ENCODE measurements at places on chromosomes 2 and 18.

- no peak for DNase-seq
Measured at GRCh38 chr18:24427484-24427883, 1.0 kb downstream of the IMPACT start.

- no peak for DNase-seq
Measured at GRCh38 chr2:71944183-71944550, 203.5 kb downstream of the CYP26B1 start.

GRCh38 chr18:29104227-29104626 lies 927.3 kb upstream of the CDH2 start:
- DNase-seq, result no peak

DNA sequence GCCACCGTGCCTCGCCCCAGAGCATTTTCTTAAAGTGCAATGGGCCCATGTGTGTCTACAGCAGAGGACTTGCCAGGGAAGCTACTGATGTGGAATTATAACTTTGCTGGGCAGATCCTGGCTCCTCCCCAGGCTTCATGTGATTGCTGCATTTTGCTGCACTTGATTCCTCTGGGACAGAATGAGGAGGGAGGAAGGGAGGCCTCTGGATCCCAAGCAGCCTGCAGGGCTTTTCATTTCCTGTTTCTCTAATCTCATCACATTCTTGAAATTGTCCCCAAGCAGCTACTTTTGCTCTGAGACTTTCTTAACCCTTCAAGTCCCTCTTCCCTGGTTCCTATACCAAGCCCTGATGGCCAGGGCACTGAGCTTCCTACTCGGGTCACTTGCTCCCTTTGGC lies 134.4 kb upstream of the SEC11C start:
- no peak for DNase-seq

GRCh38 chr2:226865273-226865672 lies 29.4 kb downstream of the RHBDD1 start:
- no peak for DNase-seq

GRCh38 chr2:179226203-179226960 lies 38.2 kb downstream of the SESTD1 start:
- DNase-seq, result no peak

- no peak for DNase-seq
Measured at GRCh38 chr18:53472546-53472945, 751.9 kb downstream of the MBD2 start.

DNA sequence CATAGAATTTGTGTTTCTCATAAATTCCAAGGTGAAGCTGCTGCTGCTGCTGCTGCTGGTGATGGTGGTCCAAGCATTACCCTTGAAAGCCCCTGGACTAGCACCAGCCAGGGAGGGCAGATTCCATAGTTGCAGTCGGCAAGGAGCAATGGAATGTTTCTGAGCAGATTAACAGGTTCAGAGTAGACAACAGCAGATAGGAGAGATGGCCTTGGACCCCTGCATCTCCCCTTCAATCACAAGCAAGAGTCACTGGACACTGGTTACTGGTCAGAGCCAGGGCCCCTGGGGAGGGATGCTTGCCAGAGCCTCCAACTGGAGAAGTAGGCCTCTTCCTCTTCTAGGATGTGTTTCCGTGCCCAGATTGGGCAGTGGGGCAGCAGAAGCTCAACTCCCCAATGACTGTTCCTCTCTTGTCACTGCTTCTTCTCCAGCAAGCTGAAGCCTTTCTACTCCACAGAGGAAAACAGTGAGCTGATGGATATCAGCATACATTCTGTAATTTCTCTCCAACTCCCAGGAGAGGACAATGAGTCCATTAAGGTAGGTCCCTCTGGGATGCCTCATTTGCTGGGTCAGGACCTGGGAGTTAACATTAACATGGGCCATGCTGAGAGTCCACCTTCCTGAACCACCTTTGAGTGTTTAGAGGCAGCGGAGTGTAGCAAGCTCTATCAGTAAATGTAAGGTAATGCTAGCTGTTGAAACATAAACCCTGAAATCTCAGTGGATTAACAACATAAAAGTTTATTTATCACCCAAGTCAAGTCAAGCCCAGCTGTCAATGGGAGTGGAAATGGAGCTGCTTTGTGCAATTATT lies 35.3 kb downstream of the MROH2A start:
- no peak for DNase-seq

- DNase-seq, result no peak
Measured at GRCh38 chr2:31327505-31327904, 87.0 kb downstream of the XDH start.

DNA sequence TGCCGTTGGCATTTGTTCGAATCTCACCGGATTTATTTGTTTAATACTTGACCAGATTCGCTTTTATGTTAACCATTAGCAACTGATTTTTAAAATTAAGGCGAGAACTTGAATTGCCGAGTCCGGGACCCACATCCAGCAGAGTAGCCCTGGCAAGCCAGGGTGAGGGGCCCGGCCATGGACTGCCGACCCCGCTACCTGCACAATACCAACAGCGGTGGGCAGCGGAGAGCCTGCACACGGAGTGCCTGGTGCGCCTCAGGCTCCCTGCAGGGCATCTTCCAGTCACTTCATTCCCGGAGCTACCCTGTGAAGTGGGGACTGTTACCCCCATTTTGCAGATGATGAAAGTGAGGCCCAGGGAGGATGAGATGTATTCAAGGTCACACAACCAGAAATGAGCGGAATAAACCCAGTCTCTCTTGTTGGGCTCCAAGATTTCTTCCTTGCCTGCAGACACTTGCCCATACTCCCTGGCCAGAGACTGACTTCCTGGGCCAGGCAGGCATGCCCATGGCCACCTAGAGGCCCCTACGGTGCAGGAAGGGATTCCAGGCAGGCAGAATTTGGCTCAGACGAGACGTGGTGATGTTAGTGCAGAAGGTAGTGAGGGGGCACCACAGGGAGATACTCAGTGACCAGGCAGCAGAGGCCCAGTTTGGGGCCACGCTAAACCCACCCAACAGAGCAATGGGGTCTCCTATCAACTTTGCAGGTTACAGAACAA lies 2.9 kb downstream of the FBLN7 start:
- no peak for DNase-seq

DNA sequence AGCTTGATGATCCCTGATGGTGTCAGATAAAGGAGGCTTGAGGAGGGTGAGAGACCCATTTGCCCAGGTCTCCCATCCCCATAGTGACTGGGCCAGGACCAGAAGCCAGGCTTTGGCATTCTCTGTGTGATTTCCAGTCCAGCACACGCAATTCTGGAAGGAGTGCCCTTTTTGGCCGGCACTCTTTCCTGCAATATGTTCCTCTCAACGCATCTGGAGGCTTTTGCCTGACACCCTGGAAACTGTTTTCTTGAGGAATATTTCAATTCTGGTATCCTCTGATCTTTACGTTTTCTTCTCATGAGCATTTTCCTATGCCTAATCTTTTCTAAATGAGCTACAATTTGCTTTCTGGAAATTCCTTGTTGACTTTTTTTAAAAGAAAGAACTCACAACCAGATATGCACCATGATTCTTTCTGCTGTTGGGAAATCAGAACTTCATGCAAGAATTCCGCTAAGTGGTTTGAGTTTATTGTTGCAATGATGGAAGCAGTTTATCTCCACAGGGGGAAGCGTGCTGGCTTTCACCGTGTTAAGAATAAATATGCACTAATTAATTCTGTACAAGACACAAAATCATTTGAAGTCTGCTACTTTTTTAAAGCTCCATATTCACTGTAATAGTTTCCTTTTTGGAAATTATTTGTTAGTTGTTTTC lies 143.7 kb downstream of the NAPG start:
- no peak for DNase-seq

GRCh38 chr2:174395284-174395968 lies at the start of gene SCRN3:
Gene SCRN3, plus strand, starts transcription at chr2:174395730. Its CDS starts 2,554 bp downstream, at chr2:174398284.
- DNase-seq, result peak; percentile 63

DNA sequence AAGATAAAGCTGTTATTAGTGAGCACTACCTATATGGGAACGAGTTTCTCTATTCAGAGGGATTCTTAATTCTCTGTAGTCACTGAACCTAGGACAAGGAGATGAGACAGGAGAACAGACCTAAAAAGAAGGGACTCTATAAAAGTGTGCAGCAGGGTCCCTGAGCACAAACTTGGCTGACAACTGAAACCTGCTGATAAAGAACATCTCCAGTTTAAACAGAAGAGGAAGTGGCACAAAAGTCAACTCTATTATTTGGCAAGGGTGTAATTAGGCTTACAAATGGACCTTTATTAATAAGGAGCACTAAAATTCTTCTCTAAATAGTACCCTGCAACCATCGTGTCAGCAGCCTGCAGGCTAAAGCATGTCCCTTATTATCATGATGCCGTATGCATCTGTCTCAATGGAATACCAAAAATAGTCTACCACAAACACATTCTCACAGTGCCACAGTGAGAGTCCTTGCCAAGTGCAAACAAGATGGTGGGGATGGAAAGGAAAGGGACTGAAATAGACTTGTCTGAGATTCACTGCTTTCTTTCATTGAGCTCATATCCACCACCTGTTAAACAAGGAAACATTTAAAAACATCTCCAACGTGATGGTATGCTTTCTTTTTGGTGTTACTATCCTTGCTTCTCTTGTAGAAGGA lies 260.2 kb downstream of the INSIG2 start:
- DNase-seq, result no peak

DNA sequence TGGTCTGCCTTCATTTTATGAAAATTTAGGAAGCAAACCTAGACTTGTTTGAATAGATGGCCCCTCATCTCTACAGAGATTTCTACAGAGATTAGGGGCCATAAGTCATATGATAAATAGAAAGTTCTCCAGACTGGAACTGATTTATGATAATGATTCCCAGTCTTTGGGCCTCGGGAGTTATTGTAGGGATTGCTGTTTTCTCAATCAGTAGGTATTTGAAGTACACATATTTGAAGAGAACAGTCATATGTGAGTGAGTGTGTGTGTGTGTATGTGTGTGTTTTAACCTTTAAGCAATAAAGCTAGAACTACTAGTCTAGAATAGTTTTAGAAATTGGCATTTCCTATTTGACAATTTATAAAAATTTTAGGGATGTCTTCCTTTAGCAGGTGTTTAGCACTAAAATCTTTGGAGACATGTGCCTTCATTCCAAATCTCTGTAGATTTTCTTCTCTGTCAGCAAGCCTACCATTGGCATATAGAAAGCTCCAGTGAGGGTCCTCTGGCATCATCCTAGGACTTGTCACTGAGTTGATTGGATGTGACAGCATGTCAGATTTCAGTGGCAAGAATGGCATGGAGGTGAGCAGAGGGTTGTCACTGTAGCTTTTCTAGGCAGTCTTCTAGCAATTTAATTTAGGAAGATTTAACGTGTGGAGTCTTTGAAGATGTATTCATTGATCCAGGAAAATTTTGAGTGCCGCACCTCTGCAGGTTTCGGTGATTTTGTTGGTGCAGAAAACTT lies 71.2 kb downstream of the MYO1B start:
- DNase-seq, result no peak

DNA sequence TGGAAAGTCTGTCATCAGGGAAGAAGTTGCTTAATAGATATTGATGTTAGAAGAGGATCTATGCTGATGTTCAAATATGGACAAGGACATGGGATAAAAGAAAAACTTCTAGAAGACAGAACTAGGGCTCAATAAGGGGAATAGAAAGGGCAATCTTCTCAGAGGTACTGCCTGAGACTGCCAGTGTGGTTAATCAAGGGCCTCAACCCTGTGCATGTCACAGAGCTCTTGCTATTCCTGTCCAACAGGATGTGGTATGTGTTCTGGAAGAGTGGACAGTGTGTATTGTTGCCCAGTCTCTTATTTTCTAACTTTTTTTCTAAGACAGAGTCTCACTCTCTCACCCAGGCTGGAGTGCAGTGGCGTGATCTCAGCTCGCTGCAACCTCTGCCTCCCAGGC lies 27.8 kb upstream of the RNF125 start:
- DNase-seq, result no peak

GRCh38 chr2:128552806-128553551 lies 234.3 kb upstream of the HS6ST1 start:
- no peak for DNase-seq

GRCh38 chr2:128347171-128347558 lies 28.5 kb upstream of the HS6ST1 start:
- DNase-seq, result no peak

GRCh38 chr2:217789736-217790181 lies 213.0 kb downstream of the TNS1 start:
- DNase-seq, result no peak

DNA sequence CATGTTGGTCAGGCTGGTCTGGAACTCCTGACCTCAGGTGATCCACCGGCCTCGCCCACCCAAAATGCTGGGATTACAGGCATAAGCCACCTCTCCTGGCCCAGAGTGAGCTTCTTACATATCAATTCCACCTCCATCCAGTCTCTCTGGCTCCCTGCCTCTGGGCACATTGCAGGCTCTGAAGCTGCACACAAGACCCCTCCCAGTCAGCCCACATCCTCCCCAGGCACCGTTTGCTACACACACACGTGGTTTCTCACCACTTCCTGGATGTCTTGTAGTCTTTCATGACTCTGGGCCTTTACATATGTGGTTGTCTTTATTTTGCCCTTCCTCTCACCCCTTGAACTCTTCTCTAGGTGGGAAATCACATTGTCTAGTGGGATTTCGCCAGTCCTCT lies 64.0 kb upstream of the CABLES1 start:
- DNase-seq, result peak; percentile 32

- DNase-seq, result no peak
Measured at GRCh38 chr2:237694415-237695194, 67.2 kb downstream of the LRRFIP1 start.

DNA sequence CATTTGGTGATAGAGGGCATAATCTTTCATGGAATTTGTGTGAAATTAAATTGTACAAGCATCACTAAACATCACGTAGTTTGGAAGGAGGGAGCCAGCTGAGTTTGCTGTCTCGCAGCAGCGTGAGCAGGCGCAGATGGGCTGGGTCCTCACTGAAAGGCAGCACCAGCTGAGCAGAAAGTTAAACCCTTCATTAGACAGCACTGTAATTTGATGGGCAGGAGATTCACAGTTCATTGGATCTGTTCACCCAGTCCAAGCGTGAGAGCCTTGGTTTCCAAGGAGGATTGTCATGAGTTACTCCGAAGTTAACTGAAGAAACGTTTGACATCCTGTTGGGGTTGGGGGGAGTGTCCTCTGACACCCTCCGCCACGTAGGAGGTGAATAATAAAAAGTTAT lies 89.8 kb upstream of the NFATC1 start:
- no peak for DNase-seq

- no peak for DNase-seq
Measured at GRCh38 chr2:109079590-109079989, 49.4 kb upstream of the SH3RF3 start.

- DNase-seq, result no peak
Measured at GRCh38 chr18:57273194-57273593, 79.2 kb upstream of the ST8SIA3 start.

DNA sequence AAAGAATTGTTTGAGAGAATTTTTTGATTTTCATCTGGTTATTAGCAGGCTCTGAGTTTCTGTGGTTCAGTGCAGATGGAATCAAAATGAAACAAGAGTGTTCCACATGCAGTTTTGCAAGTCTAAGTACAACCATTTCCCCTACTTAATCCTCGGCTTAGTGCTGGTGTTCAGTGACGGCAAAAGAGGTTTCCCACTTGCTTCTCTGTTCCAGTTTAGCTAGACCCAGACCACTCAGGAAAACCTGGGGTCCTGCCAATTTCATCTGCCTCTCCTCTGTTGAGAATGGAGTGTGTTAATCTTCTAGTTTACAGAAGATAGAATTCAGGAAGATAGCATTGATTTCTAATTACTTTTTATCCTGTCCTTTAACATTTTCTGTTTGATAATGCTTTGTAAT lies 996.2 kb upstream of the FANCL start:
- no peak for DNase-seq

- DNase-seq, result no peak
Measured at GRCh38 chr2:161170377-161170776, 10.1 kb downstream of the TANK start.
